ENCODE measurements at places on chromosomes 16 and 17.

GRCh38 chr16:20838240-20838639, 31.9 kb downstream of the REXO5 start:
- DNase-seq = no peak

GRCh38 chr16:23282568-23282967, 19.5 kb upstream of the SCNN1B start:
- DNase-seq = no peak

DNA sequence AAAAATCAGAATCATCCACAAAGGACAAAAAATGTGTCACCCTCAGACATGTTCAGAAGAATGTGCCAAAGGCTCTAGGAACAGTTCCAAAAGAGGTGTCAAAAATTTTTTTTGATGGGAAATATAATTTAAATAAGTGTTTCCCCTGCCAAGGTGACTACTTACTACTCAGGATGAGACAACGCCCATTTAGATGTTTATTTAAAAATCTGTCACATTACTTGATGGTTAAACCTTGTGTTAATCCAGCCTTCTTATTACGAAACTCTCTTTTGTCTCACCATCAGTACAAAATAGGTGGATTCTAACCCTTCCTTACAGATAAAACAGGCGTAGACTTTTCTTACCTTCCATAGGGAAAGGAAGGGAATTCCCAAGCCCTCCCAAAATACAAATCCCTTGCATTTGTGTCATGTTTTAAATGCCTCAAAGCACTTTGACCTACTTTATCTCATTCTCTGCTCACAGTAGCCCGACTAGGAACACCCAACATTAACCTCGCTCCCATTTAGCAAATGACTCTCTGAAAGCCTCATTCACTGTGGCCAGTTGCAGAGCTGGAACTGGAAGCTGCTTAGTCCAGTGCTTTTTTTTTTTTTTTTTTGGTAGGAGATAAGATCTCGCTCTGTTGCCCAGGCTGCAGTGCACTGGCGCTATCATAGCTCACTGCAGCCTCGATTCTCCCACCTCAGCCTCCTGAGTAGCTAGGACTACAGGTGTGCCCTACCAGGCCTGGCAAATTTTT, 5.8 kb upstream of the GNA13 start:
- no peak for DNase-seq

DNA sequence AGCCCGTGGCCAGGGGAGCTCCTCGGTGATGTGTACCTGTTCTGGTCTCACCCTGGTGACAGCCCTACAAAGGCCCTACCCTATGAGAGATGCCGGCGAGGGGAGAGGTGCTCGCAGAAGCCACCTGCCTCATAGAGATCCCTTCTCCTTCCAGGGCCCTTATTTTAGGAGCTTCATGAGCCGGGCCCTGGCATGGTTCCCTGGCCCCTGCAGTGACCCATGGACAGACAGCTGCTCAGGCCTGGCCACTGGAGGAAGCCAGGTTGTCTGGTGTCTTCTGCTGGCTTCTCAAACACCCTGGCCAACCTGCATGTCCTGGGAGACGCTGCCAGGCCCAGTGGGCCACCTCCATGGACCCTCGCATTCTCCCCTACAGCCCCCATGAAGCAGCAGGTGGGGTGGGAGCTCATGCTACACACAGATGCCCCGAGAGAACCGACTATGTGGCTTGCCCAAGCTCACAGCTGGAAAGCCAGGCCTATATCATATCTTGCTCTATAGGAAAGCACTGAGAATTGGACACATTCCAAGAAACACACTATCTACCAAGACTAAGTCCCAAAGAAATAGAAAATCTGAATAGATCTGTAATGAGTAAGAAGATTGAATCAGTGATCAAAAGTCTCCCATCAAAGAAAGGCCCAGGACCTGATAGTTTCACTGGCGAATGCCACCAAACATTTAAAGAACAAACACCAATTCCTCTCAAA, 7.2 kb upstream of the AATK start:
- no peak for DNase-seq

- no peak for DNase-seq
Observed at GRCh38 chr17:63842173-63842539, 329 bp downstream of the SMARCD2 start.

- DNase-seq = peak; percentile 34
Observed at GRCh38 chr16:83967838-83968305, at the start of gene NECAB2. NECAB2 (plus strand) TSS chr16:83968244; CDS start chr16:83968649, 405 bp downstream.

- DNase-seq = no peak
Observed at GRCh38 chr17:78609191-78609641, 32.0 kb upstream of the DNAH17 start.

- peak; percentile 26 for DNase-seq
Observed at GRCh38 chr17:78883533-78884131, 19.4 kb downstream of the CEP295NL start.

- DNase-seq = no peak
Observed at GRCh38 chr16:27698266-27698665, 148.3 kb downstream of the KATNIP start.

DNA sequence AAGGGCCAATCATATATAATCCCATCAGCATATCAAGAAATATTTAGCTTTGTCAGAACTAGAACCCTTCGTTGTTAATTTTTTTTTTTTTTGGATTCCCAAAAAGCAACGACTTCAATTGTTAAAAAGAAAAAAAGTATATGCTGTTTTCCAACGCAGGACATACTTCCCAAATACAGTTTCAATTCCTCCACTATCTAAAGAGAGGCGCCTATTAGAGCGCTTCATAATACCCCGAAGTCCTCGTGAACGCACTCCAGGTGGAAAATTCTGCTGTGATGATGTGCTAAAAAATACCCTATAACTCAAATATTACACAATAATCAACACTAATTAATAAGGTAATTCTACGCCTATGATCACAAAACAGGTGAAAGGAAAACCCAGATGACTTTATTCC, 20.8 kb downstream of the GNA13 start:
- no peak for DNase-seq

GRCh38 chr16:72195609-72196008, 23.7 kb upstream of the PMFBP1 start:
- DNase-seq = no peak

DNA sequence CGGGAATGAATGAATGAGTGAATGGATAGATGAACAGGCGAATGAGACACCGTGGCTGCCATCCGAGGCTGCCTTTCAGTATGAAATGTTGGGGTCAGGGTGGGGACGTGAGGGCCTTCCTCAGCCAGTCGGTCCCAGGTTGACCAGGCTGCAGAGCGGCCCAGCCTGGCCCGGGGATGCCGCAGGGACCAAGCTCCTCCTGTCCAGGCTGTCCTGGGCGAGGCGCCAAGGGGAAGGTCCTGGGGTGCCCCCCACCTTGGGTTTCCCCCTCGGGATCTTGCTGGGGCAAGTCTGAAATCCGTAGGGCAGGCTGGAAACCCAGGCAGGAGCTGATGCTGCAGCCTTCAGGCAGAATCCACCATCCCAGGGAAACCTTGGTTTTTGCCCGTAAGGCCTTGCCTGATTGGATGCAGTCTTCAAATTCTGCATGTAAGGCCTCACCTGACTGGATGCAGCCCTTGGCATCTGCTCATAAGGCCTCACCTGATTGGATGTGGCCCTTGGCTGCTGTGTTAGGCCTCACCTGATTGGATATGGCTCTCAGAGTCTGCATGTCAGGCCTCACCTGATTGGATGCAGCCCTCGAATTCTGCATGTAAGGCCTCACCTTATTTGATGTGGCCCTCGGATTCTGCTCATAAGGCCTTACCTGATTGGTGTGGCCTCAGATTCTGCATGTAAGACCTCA, 61.7 kb upstream of the ZNF469 start:
- DNase-seq = no peak

DNA sequence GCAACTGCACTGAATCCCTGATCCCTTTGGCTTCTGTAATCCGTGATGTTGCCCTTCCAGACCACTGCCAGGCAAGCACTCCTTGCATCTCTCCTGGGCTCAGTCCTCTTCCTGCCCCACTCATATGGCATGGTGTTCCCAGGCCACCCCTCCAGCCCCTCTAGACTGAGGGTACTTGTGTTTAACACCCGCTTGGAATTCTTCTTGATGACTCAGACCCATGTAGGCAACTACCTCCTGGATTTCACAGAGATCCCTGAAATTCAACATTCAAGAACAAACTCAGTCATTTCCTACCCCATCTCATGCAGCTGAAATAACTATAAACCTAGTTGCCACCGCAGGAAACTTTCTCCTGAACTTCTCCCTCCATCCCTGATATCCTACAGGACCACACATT, 541.9 kb upstream of the CDH11 start:
- no peak for DNase-seq

- DNase-seq = no peak
Observed at GRCh38 chr16:63830061-63830460, 1291.8 kb downstream of the CDH11 start.

- DNase-seq = peak; percentile 21
Observed at GRCh38 chr16:78925083-78925767, 675.3 kb downstream of the MAF start.

GRCh38 chr16:66300037-66300436, 66.5 kb upstream of the CDH5 start:
- no peak for DNase-seq

DNA sequence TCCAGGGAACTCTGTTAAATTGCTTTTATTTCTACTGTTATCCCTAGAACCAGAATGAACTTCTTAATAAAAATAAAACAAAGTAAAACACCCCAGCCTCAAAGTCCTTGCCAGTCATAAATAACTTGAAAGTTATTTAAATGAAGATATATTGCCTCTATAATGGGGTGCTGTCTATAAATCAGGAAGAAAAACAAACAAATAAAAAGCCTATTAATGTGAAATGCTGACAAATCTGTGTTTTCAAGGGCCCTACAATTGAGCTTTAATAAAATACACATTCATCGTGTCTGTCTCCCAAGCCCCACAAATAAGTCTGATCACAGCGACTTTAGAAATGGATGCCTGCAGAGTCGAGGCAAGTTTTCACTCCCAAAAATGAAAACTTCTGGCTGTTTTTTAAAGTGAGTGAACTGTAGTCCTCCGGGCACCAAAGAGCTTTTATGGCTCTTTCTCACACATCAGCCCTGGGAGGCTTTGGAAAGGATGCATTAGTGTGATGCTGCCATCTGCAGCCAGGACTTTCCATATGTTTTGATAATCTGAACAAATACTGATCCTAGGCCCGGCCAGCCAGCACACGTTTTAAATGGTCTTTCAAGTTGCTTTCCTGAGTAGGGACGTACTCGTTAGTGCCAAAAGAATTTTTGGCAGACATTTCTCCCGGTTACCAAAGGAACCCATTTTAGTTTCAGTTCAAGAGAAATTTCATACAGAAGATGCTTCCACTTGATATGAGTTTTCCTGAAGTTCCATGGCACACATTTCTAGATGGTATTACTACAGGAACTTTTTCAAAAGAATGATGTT, 16.3 kb downstream of the NACA2 start:
- no peak for DNase-seq

- no peak for DNase-seq
Observed at GRCh38 chr16:13672196-13672595, 247.8 kb upstream of the ERCC4 start.

DNA sequence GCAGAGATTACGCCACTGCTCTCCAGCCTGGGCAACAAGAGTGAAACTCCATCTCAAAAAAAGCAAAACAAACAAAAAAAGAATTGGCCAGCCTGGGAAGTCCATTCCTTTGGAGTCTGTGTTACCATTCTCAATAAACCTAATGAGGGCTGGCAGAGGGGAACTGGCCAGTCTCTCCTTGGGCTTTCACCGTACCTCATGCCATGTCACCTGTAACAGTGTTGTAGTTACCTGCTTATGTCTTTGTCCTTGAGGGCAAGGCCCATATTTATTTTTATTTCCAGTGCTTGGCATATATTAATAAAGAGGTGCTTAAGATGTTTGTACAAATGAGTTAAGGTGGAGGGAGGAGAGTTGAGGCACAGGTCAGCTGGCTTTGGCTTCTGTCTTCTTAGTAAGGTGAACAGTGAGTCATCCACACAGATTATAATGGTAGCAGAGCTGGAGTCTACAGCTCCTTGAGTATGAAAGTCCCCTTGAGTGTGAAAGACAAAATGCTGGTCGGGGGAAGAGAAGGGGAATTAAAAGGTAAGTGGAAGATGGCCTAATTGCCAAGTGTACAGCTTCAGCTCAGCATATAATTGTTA, 8.4 kb downstream of the C1QBP start:
- DNase-seq = no peak

DNA sequence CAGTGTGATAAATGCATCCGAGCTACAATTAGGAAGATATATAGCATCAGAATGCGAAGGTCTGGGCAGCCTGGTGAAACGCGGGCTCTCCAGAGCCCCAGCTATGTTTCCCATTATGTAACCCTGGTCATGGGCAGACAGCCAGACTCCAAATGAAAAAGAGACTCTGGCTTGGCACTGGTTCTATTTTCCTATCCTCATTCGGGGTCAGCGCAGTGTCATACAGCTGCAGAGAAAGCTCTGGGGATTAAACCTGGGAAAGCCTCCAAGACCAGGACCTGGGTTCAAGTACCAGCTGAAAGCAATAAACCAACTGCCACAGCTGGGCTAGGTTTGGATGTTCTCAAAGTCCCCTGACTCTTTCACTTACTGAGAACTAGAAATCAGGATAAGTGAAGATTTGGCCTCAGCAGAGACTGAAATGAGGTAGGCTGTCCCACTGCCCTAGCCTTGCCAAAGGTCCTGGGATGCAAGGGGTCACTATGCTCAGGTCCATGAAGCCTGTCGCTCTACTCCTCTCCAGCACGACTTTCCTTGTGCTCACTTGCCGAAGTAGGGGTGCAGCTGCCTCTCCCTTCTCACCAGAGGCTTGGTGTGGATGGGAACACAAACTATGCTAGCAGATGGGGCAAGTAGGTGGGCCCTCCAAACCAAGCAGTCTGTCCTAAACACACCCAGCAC, 123.8 kb downstream of the SMG6 start:
- no peak for DNase-seq

DNA sequence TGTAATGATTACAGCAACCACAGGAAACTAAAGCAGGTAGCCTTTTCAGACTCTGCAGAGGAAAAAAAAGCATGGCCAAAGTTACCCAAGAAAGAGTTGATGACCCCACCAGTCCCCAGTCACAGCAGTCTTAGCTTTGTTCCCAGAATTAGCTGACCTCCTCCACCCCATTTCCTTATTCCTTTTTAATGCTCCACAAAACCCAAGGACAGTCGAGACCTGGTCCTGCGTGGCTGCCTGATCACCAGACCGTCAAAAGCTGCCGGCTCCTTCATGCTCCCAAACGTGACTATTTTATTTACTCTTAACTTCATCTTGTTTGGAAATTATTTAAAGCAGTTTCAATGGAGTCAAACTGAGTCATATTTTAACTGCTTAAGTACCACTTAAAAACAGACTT, 28.7 kb upstream of the MED9 start:
- DNase-seq = no peak

- no peak for DNase-seq
Observed at GRCh38 chr17:76485569-76485968, 15.7 kb downstream of the RHBDF2 start.

GRCh38 chr16:66236301-66236700, 130.2 kb upstream of the CDH5 start:
- no peak for DNase-seq

All from activated CD8-positive, alpha-beta T cell treated with anti-CD3 and anti-CD28 coated beads, Interleukin-2, amount 10 ng/mL, durations not matched to agents 7 days and 5 days (primary cell).